ENCODE measurements at places on chromosomes 6 and 20. TPM values are rescaled to one million over a fixed set of nuclear protein-coding genes. Genes with fewer than 3 reads are reported as not detected.
A peak's percentile ranks its signal among the peaks of the same experiment; 100 is the strongest.

GRCh38 chr6:49839957-49840356 is 26.4 kb downstream of the CRISP1 start:
- no peak for DNase-seq

GRCh38 chr6:5132731-5133130 is 47.6 kb downstream of the PPP1R3G start:
- no peak for DNase-seq

Gene NKAPL
- not detected for total RNA-seq

Gene KIF13A
- total RNA-seq: not detected

DNA sequence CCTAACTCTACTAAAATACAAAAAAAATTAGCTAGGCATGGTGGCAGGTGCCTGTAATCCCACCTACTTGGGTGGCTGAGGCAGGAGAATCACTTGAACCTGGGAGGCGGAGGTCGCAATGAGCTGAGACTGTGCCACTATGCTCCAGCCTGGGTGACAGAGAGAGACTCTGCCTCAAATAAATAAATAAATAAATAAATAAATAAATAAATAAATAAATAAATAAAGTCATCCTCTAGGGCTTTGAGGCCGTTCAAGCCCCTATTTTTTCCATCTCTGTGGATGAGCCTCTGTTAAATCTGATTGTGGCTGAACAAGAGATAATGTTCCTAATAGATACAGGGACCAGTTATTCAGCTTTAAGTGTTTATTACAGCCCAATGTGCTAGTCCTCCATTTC is 31.8 kb upstream of the FAM110A start:
- no peak for DNase-seq

- DNase-seq: no peak
Measured at GRCh38 chr20:46712056-46712636, 2.7 kb downstream of the SLC2A10 start.

DNA sequence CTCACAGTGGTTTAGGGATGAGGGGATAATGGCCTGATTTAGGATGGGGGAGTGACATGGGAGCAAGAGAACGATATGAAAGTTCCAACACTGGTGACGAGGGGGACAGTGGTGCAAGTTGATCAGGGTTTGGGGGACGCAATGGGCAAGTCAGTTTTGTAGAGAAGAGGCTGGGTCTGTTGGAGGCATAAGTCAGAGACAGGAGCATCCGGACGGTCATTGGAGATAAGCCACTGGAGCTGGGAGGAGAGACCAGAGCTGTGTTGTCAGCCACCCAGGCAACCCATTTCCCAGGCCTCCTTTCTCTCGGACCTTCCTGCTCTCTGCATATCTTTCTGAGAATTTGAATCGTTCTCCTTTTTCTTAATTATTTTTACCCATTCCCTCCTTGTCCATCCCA is 9.5 kb downstream of the DNPH1 start:
- DNase-seq: no peak

DNA sequence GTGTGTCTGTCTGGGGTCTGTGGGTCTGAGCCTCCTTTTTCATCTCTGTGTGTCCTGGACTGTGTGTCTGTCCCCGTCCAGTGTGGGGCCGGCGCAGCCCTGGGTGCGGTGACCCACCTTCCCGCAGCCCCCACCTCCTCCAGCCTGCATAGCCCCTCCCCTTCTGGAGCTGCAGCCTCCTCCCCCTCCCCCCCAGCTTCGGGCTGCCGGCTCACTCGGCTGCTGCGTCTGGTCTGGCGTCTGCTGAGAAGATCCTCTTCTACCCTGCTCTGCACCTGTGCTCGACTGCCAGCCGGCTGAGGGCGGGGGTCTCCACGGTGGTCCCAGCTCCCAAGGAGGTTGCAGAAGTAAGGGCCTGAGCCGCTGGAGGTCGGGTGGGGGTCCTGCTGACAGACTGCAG is 7.6 kb upstream of the LKAAEAR1 start:
- DNase-seq: no peak

Gene FKBP1C
- 1.7 TPM for total RNA-seq

Gene PSMG4
- 53.9 TPM for total RNA-seq

- no peak for DNase-seq
Measured at GRCh38 chr6:158769771-158770432, 49.3 kb downstream of the EZR start.

Gene ZNF334
- total RNA-seq: 4.4 TPM

Gene OR2J3
- total RNA-seq: not detected

DNA sequence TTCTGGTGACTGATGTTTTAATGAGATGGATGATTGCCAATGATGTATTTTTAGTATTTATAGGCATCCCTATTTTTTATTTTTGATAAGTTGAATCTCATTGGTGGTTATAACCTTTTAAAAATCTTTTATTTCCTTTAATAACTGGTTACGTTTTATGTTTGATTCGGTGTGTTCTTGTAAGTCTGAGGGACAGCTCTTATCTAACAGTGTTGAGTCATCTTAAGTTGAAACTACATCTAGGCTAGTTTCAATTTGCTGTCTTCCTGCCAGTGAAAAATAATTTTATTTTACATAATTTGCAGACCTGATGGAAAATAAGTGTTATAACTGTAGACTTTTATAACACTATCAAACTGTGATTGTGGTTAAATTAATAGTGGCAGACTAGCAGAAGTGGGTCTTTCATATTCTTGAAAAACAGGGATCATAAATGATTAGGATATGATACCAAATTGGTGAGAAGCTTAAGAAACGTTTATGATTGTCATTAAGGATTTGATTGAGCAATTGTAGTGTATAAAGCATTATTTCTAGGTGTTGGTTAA is 4.6 kb downstream of the AFDN start:
- DNase-seq: no peak

- peak; percentile 46 for DNase-seq
Measured at GRCh38 chr6:128327890-128328289, 192.5 kb downstream of the PTPRK start.

Gene GJA1
- 0.09 TPM for total RNA-seq

Data from activated CD8-positive, alpha-beta T cell treated with anti-CD3 and anti-CD28 coated beads for 36 hours (primary cell).